NCI-H187 (cell line): ENCODE measurements at places on chromosomes 2 and 18.

DNA sequence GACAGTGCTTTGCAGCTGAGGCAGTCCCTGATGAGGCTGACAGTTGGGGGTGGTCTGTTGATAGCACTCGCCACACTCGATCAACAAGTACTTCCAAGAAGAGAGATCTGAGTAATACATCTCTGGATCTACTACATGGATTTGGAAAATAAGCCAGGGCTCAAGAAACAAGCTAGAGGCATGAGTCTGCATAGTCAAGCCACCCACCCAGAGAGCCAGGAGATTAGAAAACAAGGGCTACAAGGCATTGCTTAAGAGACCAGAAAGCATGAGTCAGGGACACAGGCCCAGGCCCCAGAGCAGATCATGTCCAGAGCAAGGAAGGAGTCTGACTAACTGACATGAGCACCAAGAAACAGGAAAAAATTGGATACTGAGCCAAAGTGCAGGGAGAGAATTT is 196.9 kb upstream of the CWC22 start:
- DNase-seq = no peak

- DNase-seq = no peak
These were observed 145.4 kb upstream of the SPOPL start for GRCh38 chr2:138356178-138356577.

DNA sequence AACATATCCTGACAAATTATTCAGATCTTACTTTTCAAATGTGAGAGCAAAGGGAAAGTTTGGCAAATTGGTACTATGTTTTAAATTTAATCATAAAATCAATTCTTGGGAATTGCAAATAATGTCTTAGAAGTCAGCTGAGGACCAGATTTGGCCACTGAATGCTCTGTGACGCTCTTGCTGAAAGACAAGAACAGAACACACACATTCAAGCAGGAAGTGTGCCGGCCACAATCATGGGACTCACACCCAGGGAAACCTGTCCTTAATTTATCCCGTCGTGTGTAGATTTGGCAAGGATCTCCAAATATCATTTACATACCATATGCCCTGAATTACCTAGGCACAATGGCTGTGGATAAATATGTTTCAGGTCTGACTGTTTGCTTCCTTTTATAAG is 253.1 kb downstream of the TCF4 start:
- no peak for DNase-seq

DNA sequence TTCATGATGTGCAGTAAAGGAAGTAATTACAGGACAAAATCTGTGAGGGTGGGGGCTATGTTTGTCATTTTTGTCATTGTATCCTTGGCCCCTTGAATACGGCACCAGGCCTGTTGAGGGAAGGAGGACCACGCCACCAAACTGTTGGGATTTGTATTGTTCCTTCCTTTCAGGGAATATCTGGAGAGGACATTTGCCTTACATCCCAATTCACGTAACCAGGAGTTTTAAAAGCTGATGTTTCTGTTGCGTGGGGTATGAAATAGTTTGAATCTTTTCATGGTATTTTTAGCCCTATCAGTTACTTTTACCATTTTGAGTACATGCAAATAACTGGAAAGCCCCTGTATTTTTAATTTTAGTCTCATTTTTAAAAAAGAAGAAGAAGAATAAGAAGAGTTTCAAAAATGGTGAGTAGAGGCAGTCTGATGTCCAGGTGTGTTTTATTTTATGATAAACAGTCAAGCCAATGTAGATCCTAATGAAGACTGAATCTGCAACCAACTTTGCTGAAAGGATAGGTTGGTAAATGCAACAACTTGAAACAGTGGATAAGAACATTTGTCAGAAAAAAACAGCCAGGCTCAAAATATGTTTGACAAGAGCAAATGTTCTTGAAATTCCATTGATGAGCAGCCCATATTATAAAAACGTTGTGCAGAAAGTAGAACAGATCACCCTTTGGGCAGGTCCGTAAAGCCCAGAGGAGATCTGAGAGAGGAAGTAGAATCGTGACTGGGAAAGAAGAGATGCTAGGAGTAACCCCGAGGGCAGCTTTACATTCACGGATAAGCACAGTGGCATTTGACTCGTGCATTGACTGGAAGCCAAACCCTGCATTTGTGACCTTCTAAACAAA is 54.5 kb downstream of the RASGRP3 start:
- no peak for DNase-seq

DNA sequence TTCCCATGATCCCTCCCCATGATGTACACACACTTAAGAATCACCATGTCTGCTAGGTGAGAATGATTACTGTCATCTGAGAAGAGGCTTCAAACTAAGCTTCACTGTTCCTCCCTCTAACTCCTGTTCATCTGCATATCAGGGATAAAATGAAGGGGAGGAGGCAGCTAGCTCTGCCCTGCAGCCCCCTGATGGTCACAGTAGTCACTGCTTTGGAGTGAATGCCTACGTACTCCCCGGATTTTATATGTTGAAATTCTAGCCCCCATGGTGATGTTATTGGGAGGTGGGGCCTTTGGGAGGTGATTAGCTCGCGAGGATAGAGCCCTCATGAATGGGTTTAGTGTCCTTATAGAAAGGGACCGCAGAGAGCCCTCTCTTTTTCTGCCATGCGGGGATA is 156.4 kb downstream of the NCKAP5 start:
- no peak for DNase-seq

DNA sequence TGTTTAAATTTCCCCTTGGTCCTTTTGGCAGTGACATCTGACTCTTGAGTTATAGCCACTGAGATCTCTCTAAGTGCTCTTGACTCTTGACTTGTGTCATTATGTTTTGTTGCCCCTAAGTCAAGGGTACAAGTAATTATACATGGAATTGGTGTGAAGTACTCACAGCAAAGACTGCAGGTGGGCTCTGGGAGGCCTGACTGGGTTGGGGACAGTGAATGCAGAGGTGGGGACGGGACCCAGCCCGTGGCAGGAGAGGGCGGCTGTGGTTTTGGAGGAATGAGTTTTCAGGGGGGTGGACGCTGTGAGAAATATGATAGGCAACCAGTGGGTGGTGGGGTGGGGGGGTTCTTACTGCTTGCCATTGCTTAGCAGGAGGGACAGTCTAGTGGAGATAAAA is 97.8 kb downstream of the NCK2 start:
- no peak for DNase-seq

- no peak for DNase-seq
These were observed 78.9 kb downstream of the RAB31 start for GRCh38 chr18:9787036-9787435.
